Activated CD4-positive, alpha-beta T cell treated with anti-CD3 and anti-CD28 coated beads, Interleukin-10, Interleukin-2, amounts not matched to agents 100 ng/mL and 50 ng/mL, durations not matched to agents 16 hours and 8 hours (primary cell): ENCODE measurements at places on chromosomes 11 and 22.
A peak's percentile ranks its signal among the peaks of the same experiment; 100 is the strongest.

- DNase-seq, result no peak
These were observed 72.9 kb upstream of the CD44 start for GRCh38 chr11:35066030-35066429.

DNA sequence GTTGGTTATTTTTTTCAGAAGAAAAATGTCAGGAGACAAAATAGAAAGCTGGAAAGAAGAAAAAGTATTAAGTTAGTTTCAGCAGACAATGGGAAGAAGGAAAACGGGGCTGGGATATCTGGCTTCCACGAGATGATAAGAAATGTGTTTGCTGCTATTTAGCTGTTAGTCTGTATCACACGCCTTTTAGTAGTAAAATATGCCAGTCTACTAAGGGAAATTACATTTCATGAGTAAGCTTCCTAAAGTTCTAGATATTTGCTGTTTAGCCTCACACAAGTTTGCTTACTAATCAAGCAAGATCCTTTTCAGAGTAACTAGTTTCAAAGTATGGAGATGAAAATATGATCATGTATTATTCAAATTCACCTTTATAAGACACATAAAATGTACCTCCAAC is 1.5 kb downstream of the OR51B4 start:
- no peak for DNase-seq

- DNase-seq, result no peak
These were observed 20.1 kb downstream of the POU2F3 start for GRCh38 chr11:120259988-120260565.

GRCh38 chr11:57476047-57476756 is 15.9 kb downstream of the RTN4RL2 start:
- peak; percentile 13 for DNase-seq

DNA sequence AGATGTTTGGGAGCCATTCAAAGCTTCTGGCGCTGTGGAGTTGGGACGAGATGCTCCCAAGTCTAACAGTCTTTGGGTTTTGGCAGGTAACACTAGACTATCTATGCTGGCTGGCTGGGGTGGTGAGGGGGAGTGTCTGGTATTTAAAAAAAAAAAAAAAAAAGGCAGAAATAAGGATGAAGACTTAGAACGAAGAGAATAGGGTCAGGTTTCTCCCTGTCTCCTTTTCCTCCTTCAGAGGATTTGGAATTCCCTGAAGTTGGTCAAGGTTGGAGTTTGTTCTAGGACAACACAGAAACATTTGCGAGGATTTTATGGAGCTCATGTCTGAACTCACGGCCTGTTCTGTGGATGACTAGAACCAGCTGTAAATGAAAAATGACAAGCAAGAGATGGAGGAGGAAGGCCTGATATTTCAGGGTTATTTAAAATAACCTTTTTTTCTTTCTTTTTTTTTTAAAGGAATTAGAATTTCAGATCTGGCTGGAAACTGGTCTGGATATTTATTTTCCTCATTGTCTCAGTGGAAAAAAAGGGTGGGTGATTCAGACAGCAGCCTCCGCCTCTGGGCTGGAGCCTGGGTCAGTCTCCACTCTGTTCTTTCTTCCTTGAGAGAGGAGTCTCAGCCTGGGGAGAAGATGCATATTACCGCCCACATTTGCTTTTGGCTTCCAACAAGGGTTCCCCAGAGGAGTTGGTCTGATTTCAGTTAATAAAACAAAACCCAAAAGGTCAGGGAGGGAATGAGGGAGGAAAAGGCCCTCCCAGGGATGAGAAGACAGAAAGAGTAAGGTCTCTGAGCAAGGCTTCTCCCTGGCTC is 80.1 kb downstream of the USP35 start:
- no peak for DNase-seq
